ENCODE measurements at places on chromosomes 5 and 9. TPM values are rescaled to one million over a fixed set of nuclear protein-coding genes. Genes with fewer than 3 reads are reported as not detected.

TMEM252 gene
- total RNA-seq, result not detected

TCF7 gene
- 2.6 TPM for total RNA-seq

TICAM2 gene
- total RNA-seq, result 6.8 TPM

FAT2 gene
- 0.14 TPM for total RNA-seq

GRM6 gene
- total RNA-seq, result not detected

DND1 gene
- 1.4 TPM for total RNA-seq

FLT4 gene
- 7.2 TPM for total RNA-seq

- DNase-seq, result no peak
Observed at GRCh38 chr5:18000744-18001143, 366.5 kb downstream of the TAF11L14 start.

DNA sequence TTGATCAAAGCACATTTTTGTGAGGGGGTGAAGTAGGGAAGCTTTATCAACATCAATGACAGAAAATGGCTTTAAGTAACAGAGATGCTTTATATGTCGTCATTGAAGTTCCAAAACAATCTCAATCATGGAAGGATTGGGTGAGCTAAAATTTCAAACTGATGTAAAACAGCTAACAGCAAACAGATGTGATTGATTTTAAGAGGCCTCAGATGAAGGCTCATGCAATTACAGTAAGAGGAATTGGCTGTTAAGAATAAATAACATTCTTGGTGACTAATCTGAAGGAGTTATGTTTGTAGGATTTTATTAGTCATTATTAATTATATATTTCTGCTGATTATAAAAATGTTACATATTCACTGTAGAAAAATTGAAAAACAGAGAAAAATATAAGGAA, 63.5 kb upstream of the PUM3 start:
- DNase-seq, result no peak

DNA sequence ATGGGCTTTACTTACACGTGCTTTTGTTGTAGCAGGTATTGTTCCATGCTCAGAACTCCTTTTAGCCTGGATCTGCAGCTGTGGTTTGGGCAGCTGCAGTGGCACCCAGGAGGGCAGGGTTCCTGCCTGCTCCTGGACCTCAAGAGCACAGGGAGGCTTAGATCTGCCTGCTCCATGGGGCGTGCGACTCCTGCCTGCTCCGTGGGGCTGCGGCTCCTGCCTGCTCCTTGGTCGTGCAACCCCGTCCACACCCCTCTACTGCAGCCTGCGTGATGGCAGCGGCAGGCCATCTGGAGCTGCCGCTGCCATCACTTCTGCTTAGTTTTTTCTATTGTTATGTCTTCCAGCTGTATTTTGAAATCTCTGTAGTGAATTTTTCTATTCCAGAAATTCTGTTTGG, 11.7 kb upstream of the UGT3A2 start:
- DNase-seq, result no peak

- DNase-seq, result no peak
Observed at GRCh38 chr5:8446179-8446578, 577.2 kb downstream of the MTRR start.

DNA sequence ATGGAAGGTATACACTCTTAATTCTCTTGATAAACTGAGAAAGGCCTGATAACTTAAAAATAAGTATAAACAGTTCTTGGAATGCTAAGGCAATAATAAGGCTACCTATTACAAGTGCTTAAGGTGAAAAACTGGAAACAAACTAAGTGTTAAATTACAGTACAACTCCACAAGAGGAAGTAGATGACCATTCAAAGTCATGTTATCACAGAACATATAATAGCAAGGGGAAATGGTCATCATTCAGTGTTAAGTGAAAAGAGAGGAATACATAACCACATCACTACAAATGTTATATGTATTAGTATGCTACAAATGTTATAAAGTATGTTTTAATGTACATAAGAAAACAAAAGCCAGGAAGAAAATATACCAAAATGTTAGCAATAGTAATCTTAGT, 135.9 kb downstream of the CCDC192 start:
- no peak for DNase-seq

GRCh38 chr5:71695595-71695994, 23.5 kb upstream of the CARTPT start:
- DNase-seq, result peak; percentile 8

GRCh38 chr9:111064160-111064837, 26.0 kb upstream of the LPAR1 start:
- DNase-seq, result no peak

- peak; percentile 91 for DNase-seq
Observed at GRCh38 chr5:17340819-17341218, 123.4 kb downstream of the BASP1 start.

DNA sequence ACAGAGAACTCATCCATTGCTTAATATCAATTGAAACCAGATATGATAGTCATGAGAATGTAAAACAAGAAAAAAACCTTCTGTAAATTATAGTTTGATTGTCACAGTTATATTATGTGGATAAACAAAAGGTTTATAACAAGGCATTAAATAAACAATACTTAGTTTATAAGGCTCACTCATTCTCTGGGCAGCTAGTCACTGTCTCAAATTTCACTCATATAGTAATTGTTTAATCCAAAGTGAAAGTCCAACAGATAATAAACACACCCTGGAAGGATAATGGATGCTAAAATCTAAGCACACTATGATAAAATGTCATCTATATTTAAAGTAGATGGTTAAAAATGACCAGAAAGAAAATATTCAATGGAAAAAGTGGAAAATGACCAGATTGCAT, 30.8 kb upstream of the SLC12A2 start:
- DNase-seq, result no peak

DNA sequence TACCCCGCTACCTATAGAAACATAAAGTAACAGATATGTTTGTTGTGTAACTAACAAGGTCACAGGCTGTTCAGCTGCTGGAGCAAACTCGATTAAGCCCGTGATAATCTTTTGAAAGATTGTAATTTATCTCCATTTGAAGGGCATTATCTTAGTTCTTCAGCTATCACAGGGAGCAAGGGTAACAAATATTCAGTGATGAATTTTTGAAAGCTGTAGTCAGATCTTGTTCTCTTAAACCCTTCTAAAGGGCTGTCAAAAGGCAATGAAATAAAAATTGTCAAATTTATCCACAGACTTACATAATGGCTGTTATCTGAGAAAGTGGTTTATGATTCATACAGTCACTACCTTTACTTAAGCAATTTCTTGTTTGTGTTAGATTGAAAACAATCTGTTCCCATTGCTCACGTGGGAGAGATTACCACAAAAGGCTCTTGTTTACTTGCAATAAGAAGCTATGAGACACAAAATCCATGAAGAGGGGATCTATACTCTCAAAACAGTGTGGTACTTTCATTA, 78.3 kb upstream of the ZNF608 start:
- peak; percentile 89 for DNase-seq

GRCh38 chr5:72355706-72356299, 35.6 kb downstream of the PTCD2 start:
- DNase-seq, result no peak

GRCh38 chr9:82549174-82549821, 513.6 kb downstream of the RASEF start:
- DNase-seq, result no peak
